G401 (cell line): ENCODE measurements at places on chromosomes 2 and 18.

DNA sequence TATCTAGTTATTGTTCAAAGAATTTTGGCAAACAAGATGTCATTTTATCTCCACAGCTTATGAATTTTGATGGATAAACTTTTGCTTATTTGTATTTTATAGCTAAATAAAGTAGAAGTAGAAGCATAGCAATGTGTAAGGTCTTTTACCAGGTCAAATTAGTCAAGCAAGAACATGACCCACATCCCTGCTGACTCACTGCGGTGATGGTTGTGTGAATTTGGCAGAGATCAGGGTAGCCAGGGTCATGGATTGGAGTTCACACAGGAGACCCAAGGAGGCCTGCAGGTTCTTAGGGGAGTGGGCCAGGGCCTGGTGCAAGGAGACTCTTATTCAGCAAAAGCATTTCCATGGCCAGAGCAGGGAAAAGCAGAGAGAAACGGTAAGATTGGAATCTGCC is 18.7 kb downstream of the SP140 start:
- DNase-seq: no peak

DNA sequence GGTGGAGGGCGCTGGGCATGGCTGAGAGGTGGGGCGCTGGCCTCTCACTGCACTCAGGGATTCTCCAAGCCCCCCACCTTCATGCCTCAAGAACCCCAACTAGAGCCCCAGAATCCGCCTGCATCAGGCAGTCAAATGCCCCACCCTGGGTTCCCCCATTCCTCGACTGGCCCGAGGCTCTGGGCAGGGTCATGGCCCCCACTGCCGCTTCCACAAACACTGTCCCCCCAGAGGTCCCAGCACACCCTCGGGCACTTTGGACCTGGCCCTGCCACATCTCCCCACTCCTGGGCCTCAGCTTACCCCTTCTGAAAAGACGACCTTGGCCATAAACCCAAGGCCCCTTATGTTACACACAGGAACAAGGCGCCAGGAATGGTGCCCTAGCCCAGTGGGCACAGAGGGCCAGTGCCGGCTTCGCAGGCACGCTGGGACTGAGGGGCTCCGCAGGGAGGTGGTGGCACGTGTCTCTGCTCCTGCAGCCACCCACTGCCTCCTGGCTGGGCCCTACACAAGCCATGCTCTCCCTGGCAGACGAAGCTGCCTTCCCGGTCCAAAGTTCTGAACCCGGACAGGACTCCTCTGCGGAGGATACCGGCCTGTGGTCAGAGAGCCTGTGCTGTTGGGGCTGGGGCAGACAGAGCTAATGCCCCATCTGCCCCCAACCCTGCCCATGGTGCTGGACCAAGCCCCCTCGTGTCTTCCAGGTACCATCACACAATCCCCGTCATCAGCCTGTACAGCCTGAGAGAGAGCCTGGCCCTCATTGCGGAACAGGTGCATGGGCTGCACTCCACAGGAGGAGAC is 6.8 kb downstream of the AGXT start:
- DNase-seq: no peak

- no peak for DNase-seq
Measured at GRCh38 chr2:223949241-223949840, 4.2 kb upstream of the WDFY1 start.

GRCh38 chr2:180990794-180991193 is 10.4 kb downstream of the UBE2E3 start:
- DNase-seq: no peak

DNA sequence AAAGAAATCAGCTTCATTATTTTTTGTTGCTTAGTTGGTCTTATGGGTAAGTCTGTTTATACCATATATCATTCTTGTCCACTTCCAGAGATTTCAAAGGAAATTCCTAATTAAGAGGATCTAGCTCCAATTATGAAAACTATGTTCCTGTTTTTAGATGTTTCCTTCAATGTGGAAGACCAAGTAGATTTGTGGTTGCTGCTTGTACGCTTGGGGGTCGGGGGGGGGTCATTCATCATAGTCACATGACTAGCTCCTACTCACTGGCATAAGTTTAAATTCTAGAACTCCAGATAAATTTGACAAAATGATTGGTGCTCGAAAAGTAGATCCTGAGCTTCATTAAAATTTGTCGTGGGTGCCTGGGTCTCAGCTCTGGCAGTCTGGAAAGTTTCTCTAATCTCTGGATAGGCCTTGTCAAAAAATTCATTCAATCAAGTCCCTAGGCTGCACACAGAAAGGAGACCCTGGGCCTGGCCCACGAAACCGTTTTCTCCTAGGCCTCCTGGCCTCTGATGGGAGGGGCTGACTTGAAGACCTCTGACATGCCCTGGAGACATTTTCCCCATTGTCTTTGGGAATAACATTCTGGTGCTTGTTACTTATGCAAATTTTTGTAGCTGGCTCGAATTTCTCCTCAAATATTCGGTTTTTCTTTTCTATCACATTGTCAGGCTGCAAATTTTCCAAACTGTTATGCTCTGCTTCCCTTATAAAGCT is 62.5 kb downstream of the MEP1B start:
- DNase-seq: no peak

DNA sequence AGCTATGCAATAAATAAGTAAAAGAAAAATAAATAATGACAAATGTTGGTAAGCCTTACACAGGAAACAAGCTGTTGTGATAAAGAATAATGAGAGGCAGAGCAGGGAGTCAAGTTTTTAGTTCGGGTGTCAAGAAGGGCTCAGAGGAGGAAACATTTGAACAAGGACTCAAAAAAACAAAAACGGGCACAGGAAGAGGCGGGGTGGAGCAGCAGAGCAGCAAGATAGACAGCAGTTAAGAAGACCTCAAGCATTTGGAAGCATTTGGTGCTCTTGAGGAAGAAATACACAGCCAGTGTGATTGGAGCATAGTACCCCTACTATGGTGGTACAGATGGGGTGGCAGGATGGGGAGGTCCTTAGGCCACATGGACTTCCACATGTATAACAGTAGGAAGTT is 2.8 kb downstream of the TMEM169 start:
- no peak for DNase-seq

- DNase-seq: no peak
Measured at GRCh38 chr2:111028720-111029119, 92.0 kb upstream of the BCL2L11 start.

DNA sequence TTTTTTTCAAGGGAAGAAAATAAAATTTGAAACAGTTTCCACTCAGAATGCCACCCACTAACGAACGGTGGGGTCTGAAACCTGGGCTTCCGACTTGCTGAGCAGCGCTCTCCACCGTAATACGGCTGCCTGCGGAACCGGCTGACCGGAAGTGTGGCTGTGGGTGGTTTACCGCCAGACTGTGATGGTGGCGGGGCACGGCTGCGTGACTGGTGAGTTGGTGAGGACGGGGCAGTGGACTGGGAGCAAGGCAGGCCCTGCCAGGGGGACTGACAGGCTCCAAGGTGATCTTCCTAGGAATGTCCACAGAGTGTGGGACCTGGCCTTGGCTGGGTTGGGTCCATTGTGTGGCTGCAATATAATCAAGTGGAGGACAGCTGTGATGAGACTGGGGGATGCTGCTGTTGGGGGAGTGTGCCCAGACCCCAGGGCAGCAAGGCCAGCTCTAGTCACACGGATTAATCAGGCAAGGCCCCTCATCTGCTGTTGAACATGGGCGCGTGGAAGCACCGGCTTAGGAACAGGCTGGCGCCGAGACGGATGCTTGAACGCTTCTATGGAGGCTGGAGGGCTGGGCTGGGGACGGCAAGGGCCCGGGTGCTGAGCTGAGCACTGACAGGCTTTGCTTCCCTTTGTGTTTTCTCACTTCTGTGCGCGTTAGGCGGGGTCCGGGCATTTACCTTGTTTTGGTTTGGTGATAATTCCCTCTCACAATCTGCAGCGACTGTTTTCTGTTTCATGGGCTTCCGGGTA is 357.7 kb upstream of the SPRED2 start:
- no peak for DNase-seq

DNA sequence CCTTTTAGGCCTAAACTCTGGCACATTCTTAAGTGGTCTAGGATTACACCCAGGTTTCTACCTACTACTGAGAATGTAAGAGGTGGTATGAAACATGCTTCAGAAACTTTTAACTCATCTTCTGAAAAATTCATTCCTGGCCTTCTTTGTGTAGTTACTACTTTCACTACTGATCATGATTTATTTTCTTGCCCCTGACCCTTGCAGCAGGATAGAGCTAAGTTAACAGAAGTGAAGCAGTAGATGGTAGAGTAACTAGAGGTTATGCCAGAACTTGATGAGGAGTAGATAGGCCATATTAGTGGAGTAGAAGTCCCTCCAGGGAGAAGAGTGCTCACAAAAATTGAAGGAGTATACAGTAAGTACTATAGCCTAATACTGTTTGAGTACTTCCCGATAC is 75.5 kb upstream of the MSTN start:
- DNase-seq: no peak
